ENCODE measurements at places on chromosomes 11 and 22.

DNA sequence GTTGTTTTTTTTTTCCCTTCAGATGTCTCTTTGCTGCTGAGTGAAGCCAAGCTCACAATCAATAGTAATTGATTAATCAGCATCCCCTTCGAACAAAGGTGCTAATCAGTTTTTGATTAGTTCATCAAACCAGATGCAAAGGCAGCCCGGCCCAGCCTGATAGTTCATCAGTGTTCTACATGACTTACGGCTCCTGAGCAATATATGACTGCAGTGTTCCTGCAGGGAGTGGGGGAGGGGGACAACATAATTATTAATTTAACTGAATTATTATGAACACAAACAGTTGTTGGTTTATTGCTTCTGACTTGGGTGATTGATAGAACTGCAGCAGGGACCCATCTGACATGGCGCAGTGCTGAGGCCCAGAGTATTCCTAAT is 315.3 kb downstream of the CADM1 start:
- no peak for DNase-seq

GRCh38 chr11:28274216-28274615 is 166.0 kb downstream of the METTL15 start:
- DNase-seq, result no peak

DNA sequence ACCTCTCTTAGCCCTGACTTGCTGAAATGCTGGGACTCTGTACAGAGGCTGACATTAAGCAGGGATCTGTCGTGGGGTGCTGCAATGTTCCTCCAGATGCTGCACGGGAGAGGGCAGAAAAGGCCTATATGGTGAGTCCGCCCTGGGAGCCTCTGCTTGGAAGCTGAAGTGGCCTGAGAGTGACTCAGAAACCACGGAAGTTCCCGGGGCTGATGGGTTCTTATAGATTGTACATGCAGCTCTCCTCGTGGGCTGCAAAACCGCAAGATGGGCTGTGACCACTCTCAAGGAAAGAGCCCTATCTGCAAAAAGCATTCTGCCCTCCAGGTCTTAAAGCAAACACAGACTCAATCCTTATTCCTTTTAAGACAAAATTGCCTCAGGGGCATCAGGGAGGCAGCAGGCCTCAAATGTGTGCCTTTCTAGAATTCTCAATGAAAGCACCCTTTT is 5.8 kb upstream of the SLC43A3 start:
- DNase-seq, result no peak

- DNase-seq, result no peak
Measured at GRCh38 chr11:3338569-3339339, 40.2 kb downstream of the ZNF195 start.

- no peak for DNase-seq
Measured at GRCh38 chr22:22952531-22953280, 65.1 kb downstream of the IGLL5 start.

- DNase-seq, result no peak
Measured at GRCh38 chr22:37065961-37066360, 14.4 kb downstream of the KCTD17 start.

DNA sequence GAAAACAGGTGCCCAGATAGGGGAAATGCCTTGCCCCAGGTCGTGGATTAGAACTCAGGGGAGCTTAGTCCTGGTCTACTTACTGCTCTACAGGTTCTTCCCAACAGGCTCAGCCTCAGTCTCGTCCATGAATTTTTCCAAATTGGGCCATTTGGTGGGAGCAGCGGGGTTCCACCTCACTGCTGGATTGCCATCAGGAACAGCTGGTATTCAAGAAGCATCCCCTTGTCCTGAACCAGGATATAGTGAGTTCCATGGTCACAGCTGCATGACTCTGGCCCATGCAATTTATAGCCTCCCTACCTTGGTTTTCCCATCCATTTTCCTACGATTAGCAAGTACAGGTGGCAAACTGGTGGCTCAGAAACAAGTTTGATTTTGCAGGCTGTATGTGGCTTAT is 6.6 kb upstream of the UBE2L6 start:
- no peak for DNase-seq

- DNase-seq, result no peak
Measured at GRCh38 chr11:20762980-20763379, 93.6 kb downstream of the NELL1 start.
